Kidney capillary endothelial cell (primary cell): ENCODE measurements at places on chromosomes 4 and X.

DNA sequence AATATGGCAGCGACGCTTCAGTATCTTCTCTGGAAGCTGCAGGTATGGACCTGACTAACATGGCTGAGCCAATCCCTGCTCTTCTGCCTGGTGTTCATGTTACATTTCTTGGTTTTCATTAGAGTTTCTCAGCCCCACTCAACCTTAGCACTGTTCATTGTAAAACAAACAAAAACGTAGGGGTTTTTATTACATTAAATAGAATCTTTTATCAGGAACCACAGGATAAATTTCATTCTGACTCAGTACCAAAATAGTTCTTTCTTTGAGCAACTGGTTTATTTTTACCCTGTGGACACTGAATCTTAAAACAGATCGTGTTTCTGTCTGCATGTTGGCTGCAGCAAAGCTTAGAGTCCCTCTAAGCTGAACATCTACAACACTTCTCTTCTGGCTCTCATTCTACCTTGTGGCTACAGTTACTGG lies 27.1 kb downstream of the FHIP1A start:
- DNase-seq = no peak

GRCh38 chr4:150278206-150278605 lies 200.0 kb downstream of the DCLK2 start:
- no peak for DNase-seq

- DNase-seq = no peak
These were observed 137.2 kb upstream of the EDNRA start for GRCh38 chr4:147343692-147344091.

- DNase-seq = no peak
These were observed 595.1 kb downstream of the STPG2 start for GRCh38 chr4:97548186-97548585.

DNA sequence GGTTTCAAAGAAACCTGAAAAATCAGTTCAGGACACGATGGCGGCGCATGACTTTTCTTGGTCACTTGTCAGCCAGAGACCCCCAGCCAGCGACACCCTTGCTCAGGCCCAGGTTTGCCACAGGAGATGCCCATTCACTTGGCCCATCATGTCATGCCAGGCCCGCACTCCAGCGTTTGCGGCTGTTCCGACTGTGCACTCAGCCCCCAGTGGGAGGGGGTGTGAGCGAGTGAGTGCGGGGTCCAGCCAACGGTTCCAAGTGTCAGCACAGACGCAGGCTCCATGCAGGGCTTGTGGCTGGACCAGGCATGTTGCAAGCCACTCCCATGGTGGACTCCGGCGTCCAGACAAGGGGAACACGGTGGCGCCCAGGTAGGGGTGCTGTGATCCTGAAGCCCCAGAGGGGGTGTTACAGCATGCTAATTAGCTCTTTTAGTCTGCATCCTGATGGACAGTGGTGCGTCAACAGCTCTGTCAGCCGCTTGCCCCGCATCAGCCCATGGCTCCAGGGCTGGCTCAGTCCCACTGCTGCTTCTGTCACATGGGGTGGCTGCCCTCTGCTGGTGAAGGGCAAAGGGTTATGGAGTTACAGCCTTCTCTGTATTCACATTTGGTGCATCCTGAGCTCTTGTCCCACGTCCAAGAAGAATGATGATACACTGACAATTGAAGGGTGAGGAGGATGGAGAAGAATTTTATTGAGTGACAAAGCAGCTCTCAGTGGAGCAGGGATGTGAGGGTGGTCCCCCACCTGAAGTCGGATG lies 3.7 kb upstream of the MAEA start:
- peak; percentile 7 for DNase-seq

GRCh38 chr4:81722290-81722851 lies 250.7 kb upstream of the RASGEF1B start:
- no peak for DNase-seq

DNA sequence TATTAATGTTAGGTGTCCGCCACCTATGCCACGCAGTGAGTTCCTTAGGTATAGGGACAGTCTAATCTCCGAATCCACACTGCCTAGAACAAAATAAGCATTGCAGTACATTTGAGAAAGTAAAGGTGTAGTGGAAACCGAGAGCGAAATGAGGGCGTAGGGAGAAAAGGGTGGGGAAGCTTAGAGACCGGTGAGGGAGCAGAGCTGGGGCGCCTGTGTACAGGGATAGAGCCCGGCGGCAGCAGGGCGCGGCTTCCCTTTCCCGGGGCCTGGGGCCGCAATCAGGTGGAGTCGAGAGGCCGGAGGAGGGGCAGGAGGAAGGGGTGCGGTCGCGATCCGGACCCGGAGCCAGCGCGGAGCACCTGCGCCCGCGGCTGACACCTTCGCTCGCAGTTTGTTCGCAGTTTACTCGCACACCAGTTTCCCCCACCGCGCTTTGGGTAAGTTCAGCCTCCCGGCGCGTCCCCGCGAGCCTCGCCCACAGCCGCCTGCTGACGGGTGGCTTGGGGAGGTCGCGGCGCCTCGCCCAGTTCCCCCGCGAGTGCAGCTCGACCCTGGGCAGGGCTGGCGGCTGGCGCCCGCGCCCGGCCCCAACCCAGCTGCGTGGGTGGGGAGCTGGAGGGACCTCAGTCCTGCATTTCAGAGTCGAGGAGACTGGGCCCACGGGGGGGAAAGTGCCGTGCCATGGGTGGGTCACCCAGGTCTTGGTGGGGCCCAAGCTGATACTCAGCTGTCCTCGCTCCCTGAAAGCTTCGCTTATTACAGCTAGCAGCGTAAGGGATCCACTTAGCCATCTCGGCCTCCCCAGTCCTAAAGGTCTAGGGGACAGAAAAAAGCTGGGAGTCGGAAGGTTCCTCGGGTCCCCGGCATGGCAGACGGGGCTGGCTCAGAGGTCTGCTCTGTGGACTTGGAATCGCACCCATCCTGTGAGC lies at the start of gene ANXA3:
TSS of gene ANXA3 (plus strand) at position 351 of the 932 bp plus-strand sequence. CDS start 2,704 bp downstream, outside the sequence.
- DNase-seq = no peak

GRCh38 chr4:89939994-89940393 lies 45.3 kb downstream of the MMRN1 start:
- DNase-seq = no peak

- DNase-seq = no peak
These were observed 6.7 kb upstream of the FSTL5 start for GRCh38 chr4:162170509-162170908.

GRCh38 chr4:53994382-53995102 lies 69.9 kb downstream of the CHIC2 start:
- peak; percentile 83 for DNase-seq

GRCh38 chrX:125405339-125405738 lies 85.7 kb downstream of the TEX13C start:
- DNase-seq = no peak

DNA sequence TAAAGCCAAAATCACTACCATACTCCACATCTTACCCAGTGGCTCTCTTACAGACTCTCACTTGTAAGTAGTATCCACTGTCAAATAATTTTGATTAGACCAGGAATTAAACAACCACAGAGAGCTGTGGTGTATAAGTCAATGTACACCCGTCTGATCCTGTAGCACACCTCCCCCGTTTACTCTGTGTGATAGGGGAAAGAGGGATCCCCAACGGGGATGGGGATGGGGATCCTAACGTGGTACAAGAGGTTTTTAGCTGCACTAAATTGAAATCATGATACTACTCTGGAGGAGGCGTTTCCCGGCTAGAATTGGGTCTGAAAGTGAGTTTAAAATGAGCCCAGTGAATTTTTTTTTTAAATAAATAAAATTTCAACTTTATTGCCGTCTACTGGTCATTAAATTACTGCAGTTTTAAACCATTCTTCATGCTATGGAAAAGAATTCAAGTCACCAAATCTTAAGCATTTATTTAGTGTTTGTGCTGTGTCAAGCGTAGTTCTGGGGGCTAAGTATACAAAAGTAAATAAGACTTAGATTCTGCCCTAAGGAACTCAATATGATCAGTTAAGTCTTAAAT lies 76.6 kb downstream of the INTS12 start:
- DNase-seq = no peak
